ENCODE measurements at places on chromosomes 12 and 14.

DNA sequence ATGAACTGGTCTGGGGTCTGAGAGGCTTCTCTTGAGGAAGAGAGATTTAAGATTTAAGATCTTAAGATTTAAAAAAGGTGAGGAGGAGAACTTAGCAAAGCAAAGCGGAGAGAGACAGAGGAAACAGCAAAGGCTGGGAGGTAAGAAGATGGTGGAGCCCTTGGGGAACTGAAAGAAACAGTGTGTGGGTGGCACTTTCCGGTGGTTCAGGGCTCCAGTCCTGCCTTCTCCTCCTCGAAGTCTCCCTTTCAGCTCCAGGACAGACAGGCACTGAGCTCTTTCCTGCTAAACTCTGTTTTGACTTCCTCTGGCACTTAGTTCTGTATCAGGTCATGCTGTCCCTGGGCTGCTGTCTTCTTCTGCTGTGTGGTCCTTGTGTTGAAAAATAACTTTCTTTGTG lies 298.7 kb upstream of the SRRM4 start:
- no peak for DNase-seq

- no peak for DNase-seq
Observed at GRCh38 chr14:62146030-62146429, 383.8 kb downstream of the SNAPC1 start.

- no peak for DNase-seq
Observed at GRCh38 chr14:64506721-64507120, 2.2 kb downstream of the ZBTB1 start.

DNA sequence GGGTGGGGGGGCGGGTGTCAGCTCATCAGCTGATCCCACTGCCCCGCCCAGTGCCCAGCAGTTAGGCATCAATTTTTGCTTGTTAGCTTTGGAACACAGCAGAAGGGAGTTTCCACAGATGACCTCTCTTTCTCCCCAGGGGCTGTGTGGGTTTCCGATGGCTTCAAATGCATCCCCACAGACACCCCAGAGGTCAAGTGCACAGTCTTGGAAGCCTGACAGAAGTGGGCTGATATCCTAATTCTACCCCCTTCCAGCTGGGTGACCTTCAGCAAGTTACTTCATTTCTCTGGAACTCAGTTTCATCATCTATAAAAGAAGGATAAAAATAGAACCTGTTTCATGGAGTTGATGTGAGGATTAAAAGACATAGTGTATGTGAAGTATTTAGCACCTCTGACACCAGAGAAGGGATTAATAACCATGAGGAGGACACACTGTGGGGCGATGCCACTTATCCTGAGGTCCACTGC lies 22.0 kb downstream of the TTC9 start:
- DNase-seq, result no peak

GRCh38 chr12:105222284-105222655 lies 13.7 kb downstream of the APPL2 start:
- no peak for DNase-seq

- no peak for DNase-seq
Observed at GRCh38 chr12:24617471-24617870, 331.4 kb downstream of the BCAT1 start.

GRCh38 chr14:24398293-24398652 lies 530 bp upstream of the NYNRIN start:
- no peak for DNase-seq

DNA sequence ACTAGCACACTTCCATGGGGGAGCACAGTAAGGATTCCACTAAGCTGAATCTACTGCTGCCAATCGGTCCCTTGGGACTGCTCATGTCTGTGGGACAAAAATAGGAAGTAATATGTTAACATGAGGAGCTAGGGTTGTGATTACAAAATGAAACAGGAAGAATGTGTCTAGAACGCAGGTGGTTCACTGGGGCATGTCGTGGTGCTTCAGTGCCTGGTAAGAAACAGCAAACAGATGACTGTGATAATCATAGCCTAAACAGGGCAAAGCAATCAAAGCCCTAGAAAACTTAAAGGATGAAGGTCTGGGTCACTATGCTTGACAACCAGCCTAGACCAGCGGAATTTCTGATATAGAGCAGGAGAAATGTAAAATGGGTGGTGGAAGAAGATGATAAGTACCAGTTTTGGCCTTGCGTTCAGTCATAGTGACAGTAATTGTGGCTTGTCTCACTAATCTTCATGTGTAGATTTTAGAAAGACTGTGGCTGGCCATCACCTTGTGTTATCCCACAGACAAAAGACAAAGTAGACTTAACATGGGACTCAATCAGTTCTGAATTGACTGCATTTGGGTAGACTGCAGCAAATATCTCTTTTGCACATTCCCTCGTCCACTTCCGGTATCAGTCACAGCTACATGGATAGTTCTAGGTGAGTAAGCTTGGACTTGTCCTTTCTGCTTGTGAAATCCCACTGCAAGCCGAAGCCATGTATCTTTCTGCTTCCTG lies 51.4 kb downstream of the WASHC3 start:
- no peak for DNase-seq

DNA sequence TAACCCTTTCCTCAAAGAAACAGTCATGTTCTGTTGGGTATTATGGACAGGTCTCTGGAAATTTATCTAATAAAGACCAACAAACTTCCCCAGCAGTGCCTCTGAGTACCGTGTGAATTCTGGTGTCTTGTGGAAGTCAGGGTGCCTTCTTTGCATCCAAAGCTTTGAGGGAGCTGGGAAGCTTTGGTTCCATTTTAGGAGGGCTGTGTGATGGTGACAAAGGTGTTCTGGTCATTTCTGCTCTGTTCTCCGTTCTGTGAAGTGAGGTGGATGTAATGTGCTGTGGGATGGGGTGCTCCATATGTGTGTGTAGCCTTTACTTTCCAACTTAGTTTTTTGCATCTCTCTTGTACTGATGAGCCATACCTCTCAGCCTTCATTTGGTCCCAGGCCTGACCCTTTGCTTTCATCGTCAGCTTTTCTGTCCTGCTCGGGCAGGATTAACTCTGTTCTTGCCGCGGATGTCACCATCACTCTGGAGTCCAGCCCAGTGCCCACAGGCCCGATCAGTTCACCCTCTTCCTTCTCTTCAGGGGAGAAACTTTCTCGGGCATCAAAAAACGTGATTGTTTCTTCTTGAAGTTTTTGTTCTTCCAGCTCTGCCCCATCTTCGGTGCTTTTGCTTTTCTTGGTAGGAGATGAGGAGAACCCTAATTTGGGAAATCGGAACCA lies 13.2 kb downstream of the PLD4 start:
- DNase-seq, result no peak

- no peak for DNase-seq
Observed at GRCh38 chr14:29926228-29926627, 1.4 kb downstream of the PRKD1 start.

- DNase-seq, result no peak
Observed at GRCh38 chr12:68113644-68114043, 45.9 kb downstream of the IFNG start.

DNA sequence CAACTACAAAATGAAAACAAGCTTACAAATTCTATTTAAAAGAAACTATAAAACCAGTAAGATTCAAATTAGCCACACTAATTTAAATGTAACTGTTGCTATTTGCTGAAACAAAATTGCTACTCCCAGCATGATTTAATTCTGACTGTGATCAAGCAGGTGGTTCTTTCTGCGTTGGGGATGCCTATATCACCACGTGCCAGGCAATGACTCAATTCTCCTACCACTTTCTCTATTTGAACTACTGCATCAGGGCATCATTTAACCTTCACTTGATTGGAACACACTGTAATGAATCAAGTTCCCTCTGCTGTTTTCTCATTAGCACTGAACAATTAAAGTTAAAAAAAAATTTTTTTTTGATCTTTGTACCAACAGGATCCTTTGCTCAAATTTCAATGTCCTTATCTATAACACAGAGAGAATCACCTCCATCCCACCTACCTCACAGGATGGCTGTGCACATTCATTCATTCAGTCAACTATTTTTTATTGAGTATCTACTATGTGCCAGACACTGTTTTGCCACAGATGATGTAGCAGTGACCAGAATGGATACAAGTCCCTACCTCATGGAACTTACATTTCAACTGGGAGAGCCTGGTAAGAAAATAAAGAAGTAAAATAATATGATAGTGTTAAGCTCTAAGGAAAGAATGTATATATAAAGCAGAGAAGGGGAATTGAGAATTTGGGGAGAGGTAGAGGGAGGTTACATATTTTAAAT lies 8.0 kb upstream of the ACTN1 start:
- DNase-seq, result no peak

DNA sequence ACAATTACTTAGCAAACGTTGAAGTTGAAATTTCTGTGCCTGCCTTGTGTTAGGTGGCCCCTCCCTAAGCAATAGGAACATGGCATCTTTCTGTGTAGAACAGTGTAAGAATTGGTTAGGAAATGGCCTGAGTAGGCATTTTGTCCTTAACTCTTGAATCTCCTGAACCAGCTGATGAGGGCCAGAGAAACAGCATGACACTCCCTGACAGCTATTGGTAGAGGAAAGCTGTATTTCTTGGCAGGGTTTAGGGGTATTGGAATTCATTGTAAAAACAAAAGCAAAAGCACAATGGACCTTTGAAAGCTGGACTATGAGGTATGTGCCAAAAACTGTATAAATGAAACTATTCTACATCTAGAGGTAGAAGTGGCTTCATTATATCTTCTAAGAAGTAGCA lies 40.6 kb upstream of the LRTM2 start:
- no peak for DNase-seq

- DNase-seq, result no peak
Observed at GRCh38 chr12:115979351-115979750, 298.1 kb downstream of the MED13L start.

GRCh38 chr12:88188180-88188579 lies 46.1 kb downstream of the TMTC3 start:
- DNase-seq, result no peak

DNA sequence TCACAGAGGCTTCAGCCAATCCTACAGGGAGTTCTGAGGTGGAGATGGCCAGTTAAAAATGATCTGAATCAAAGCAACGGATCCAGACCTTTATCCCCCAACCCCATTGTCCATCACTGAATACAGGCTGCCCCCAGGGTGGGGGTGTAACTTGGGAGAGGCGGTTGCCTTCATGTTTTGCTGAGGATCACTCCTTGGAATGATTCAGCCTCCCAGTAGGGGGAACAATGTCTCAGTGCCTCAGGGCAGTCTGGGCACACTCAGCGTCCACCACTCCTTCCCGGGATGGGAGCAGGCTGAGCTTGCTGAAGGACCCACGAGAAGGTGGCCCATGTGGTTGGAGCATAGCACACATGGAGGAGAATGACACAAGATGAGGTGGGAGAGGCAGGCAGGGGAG lies 60.2 kb downstream of the RFX4 start:
- DNase-seq, result no peak

GRCh38 chr12:12722435-12723148 lies 5.4 kb downstream of the CDKN1B start:
- no peak for DNase-seq

DNA sequence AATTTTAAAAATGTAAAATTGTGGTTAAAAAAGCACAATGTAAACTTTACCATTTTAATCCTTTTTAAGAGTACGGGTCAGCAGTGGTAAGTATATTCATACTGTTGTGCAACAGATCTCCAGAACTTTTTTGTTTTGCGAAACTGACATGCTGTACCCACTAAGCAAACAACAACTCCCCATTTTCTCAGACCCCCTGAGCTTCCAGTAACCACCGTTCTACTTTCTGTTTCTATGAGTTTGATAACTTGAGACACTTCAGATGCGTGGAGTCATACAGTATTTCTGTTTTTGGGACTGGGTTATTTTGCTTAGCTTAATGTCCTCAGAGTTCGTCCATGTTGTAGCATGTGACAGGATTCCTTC lies 38.0 kb downstream of the CHST11 start:
- no peak for DNase-seq

DNA sequence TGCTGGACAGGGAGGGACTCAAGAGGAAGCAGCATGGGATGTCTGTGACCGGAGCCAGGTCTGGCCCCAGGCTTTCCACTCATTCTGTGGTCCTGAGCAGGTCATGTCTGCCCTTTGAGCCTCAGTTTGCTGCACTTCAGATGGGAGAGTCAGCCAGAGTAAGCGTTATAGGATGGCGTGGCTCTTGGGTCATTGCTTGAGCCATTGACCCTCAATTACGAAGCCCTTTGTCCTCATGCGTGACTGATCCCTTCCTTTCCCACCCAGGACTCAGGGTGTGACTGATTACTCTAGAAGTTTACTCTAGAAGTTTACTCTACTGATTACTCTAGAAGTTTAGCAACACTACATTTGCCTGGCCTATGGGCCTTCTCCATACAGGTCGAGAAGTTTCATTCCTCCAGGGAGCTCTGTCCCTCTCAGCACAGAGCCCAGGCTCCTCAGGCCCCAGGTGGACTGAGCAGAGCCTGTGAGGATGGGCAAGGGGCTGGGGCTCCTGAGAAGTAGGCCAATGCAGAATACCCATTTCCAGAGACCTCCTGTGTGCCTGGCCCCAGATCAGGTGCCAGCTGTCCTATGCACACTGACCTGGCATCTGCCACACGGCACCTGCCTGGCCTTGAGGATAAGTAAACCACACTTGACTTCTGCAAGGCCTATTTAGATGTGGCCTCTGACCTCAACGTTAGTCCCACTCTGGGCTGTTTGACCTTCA lies 7.6 kb upstream of the IFI27 start:
- no peak for DNase-seq

GRCh38 chr12:67202011-67202677 lies 67.0 kb upstream of the CAND1 start:
- DNase-seq, result no peak

DNA sequence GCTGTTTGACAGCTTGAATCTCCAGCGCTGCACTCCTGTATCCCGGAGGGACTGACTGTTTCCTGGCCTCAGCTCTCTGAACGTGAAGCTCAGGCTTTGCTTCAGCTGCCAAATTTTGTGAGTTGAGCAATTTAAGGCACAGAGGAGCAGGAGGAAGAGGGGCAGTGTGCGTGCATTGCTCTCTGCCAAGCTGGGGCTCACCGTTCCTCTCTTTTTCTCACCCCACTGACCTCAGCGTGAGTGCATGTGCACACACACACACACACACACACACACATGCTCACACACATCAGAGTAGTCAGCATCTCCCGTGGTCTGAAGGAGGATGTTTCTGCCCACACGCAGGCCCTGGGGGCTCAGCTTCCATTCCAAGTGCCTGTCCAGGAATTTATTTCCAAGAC lies 27.8 kb upstream of the BDKRB2 start:
- no peak for DNase-seq

- DNase-seq, result no peak
Observed at GRCh38 chr14:53553221-53553620, 400.1 kb upstream of the DDHD1 start.

DNA sequence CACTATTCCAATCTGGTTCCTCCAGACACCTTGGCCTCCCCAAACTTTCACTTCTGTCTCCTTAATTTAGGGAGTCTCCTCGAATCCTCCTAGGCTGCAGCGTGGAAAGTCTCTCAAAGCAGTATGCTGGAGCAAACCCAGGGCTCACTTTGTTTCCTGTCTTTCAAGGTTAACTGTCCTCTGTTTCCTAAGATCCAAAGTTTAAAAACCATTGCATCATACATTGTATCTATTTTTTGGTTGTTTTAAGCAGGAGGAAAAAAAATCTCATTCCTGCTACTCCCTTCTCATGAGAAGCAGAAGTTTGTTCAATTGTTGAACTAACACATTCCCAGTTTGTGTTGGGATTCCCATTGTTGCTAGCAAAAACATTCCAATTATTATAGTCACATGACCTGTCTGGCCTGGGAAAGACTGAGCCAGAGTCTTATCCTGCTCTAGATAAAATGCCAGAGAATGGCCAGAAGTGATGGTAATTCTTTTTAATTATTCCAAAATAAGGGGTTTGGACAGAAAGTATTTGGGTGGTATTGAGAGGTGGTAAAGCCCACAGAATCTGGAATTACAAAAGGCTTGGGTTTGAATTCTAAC lies 67.3 kb downstream of the HSPB8 start:
- DNase-seq, result no peak

- DNase-seq, result peak; percentile 50
Observed at GRCh38 chr12:103505371-103506236, 9.8 kb upstream of the C12orf42 start.

GRCh38 chr12:63808631-63809030 lies 28.9 kb downstream of the RXYLT1 start:
- no peak for DNase-seq
